CD4-positive, alpha-beta T cell treated with Interleukin-1 beta for 1 hour (primary cell): ENCODE measurements at places on chromosomes 12 and 14.

GRCh38 chr14:99803106-99803775 lies 10.0 kb downstream of the EML1 start:
- DNase-seq: no peak

DNA sequence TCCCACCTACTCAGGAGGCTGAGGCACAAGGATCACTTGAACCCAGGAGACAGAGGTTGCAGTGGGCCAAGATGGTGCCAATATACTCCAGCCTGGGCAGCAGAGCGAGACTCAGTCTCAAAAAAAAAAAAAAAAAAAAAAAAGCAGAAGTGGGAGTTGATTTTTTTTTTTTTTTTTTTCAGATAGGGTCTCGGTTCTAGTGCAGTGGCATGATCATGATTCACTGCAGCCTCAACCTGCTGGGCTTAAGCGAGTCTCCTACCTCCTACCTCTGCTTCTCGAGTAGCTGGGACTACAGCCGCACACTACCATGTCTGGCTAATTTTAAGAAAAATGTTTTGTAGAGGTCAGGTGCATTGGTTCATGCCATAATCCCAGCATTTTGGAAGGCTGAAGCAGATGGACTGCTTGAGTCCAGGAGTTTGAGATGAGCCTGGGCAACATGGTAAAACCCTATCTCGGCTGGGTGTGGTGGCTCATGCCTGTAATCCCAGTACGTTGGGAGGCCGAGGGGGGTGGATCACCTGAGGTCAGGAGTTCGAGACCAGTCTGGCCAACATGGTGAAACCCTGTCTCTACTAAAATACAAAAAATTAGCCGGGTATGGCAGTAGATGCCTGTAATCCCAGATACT lies 16.3 kb upstream of the HSP90AA1 start:
- no peak for DNase-seq

DNA sequence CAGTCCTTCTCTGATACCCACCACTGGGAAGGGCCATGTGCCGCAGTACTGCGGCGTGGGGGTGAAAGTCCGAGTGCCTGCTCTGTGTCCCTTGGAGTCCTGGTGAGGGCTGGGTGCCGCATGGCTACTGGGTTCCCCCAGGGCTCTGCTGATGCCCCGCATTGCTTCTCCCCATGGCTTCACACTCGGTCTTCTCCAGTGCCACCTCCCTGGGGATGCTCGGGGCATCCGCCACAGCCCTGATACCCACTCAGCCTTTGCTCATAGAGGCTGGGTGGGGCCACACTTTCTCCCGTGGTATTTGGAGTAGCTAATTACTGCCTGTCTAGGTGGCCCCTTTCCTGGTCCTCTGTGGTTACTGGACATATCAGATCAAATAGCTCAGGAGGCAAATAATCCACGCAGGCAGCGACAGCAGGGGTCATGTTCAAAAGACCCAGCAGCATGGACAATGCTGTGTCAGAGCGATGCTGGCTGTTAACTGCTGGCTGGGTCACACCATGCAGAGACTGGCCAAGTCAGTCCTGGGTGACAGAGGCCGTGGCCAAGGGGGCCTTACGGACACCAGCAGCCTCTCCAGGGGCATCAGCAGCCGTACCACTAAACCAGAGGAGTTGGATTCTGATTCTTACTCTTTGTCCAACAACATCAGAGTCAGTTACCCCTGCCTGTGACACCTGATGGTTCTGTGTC lies 106.5 kb downstream of the ADGRD1 start:
- DNase-seq: no peak

GRCh38 chr14:69260190-69260860 lies 367 bp downstream of the GALNT16 start:
- DNase-seq: no peak

DNA sequence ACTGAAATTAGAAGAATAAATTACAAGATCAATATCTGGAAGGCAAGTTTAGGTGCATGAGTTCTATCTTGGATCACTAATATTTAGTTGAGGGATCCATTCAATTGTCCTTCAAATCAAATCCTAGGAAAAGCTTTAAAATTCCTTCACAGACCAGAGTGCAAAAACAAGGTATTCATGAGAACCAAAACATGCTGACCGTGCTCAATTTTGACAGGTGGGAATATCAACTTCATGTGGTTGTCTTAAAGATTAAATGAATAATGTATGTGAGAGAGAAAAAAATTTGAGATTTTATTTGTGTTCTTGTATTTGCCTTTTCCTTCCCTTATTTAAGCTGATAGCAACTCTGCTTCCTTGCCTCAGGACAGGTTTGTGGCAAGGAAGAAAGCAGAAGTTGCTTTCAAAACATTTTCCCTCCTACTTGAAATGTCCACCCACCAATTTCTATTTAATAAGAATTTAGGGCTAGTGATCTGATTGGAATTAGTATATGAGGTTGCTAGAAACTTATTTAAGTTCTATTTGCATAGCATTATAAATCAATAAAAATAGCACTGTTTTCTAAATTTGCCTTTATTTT lies 4.9 kb upstream of the PPP1R12A start:
- no peak for DNase-seq

- peak; percentile 45 for DNase-seq
Observed at GRCh38 chr12:5022465-5023061, 21.1 kb upstream of the KCNA5 start.

- no peak for DNase-seq
Observed at GRCh38 chr12:27595231-27595642, 71.2 kb downstream of the PPFIBP1 start.

- DNase-seq: no peak
Observed at GRCh38 chr12:66665435-66665985, 13.4 kb downstream of the GRIP1 start.

GRCh38 chr14:37093364-37093763 lies 79.0 kb downstream of the SLC25A21 start:
- DNase-seq: no peak

DNA sequence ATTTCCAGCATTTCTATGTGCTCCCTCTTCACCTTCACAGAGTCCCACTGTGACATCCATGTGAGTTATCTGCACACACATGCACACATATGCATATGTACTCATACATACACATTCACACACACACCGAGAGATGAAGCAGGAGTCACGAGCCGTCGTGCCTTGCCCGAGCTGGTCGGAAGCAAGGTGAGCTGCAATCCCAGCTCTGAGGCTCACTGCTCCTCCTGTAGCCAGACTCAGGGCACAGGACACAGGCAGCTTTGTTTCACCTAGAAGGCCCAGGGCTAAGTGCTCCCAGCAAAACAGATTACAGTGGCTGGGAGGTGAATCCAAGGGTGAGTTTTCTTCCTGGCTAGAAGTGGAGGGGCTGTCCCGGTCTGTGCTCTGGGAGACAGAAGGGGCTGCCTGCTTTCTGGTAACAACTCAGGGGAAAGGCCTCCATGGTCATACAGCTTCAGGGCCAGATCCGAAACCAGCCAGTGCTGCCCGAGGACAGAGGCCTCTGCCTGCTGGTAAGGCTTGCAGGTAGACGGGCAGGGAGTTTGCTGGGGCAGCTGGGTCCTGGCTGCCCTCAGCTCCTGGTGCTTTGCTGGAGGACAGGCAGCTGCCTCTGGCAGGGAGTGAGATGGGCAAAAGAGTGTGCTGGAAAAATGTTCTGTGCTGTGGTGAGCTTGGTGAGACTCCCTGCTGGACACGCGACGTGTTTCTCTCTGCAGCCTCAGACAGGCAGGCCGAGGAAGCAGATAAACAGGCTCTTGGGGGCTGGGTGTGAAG lies 123.7 kb downstream of the CRACR2A start:
- no peak for DNase-seq

- DNase-seq: no peak
Observed at GRCh38 chr12:79155683-79156082, 291.1 kb downstream of the SYT1 start.

DNA sequence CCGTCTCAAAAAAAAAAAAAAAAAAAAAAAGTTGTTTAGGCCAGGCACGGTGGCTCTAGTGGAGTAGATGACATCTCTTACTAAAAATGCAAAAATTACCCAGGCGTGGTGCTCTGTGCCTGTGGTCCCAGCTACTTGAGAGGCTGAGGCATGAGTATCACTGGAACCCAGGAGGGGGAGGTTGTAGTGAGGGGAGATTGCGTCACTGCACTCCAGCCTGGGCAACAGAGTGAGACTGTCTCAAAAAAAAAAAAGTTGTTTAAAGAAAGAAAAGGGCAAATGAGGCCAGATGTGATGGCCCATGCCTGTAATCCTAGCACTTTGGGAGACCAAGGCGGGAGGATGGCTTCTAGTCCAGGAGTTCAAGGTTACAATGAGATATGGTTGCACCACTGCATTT lies 36.6 kb upstream of the SPPL3 start:
- no peak for DNase-seq

DNA sequence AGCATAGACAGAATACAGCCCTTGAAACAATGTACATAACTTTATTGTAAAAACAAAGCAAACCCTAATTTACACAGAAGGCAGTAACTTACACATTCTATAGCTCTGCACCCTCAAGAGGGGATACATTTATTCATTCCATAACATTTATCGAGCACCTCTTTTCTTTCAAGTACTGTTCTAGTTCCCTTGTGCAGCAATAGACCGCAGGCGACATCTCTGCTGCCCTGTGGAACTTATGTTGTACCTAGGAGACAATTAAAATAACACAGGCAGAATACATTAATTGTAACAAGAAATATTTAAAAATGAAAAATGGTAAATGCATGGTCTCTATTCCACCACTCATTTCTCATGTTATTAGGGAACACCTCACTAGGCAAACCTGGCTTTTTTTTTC lies 1.4 kb upstream of the ARHGDIB start:
- DNase-seq: no peak

- DNase-seq: no peak
Observed at GRCh38 chr12:111600205-111600642, 1.1 kb upstream of the ATXN2 start.

DNA sequence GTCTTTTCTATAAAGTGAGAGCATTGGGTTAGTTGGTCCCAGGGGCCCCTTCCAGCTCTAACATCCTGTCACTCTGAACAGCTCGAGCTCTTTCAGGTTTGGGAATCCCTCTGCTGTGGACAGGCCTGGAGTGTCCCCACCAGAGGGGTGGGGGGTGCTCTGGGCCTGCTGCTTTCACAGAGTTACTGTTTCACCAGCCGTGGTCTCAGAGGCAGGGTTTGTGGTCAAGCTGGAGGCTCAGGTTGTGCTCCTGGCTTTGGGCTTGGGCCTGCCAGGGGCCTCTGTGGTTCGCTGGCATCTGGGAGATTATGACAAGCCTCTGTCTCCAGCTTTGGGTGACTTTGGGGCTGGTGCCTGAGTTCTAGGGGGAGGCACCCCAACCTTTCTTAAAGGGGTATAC lies 59.6 kb downstream of the FBXL14 start:
- no peak for DNase-seq

DNA sequence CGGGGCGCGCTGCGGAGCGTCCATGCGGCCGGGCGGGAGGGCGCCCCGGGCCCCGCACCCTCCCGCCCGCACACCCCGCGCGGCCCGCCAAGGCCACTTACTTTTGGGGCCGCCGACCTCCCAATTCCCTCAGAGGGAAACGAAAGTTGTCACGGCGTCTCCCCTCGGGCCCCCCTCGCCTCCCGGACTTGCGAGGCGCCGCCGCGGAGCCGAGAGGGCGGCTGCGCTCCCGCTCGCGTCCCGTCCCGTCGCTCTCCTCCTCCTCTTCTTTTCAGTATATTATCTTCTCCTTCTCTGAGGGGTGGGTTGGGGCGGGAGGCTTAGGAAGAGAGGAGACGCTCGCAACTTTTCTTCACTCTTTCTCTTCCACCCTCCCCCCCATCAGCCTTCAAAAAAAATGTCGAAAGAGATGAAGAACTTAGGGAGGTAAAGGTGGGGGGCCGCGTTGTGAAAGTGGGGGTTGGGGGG lies 613 bp downstream of the DUSP16 start:
- DNase-seq: no peak

GRCh38 chr12:45355730-45356129 lies 139.8 kb downstream of the ANO6 start:
- DNase-seq: no peak

DNA sequence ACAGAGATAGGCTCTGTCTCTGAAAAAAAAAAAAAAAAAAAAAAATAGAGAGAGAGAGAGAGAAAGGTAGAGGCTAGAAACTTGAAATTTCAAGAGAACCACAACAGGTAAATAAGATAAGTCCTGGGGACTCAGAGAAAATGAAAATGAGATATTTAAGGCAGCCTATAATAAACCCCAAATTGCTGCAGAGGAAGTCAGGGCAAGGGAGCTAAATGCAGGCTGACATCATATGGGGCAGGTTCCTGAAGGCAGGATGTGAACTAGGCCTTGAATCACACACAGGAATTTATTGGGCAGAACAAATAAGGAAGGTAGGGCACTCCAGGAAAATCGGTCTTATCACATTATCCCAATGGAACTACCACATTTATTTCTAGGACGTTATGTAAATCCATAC lies 54.9 kb upstream of the NUDT4 start:
- DNase-seq: no peak

GRCh38 chr14:90483571-90483974 lies 86.7 kb downstream of the CALM1 start:
- peak; percentile 8 for DNase-seq

DNA sequence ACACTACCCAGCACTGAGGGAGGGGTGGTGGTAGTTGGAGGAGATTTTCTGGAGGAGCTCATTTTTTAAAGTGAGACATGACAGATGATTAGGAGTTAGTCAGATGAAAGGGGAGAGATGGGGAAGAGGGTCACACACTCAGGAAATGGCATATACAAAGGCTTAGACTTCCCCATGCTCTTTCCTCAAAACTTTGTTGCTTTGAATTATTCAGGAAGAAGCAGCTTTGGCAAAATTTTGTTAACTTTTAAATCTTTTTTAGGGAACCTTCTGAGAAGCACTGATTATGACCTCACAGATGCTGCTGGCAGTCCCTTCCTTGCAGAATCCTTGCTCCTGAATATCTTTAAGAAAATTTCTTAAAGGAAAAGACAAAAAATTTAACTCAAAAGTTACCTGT lies 19.8 kb downstream of the ALDH6A1 start:
- no peak for DNase-seq

GRCh38 chr12:29242921-29243431 lies 93.9 kb downstream of the FAR2 start:
- no peak for DNase-seq
